Bladder microvascular endothelial cell (primary cell): ENCODE measurements at places on chromosomes 13 and 19. TPM values are rescaled to one million over a fixed set of nuclear protein-coding genes. Genes with fewer than 3 reads are reported as not detected.

The ZNF132 gene
- total RNA-seq: 3.7 and 6.3 TPM in 2 replicates

The CGB1 gene
- not detected in 2 replicates for total RNA-seq

The OR10H1 gene
- total RNA-seq: not detected in 2 replicates

The HTR2A gene
- total RNA-seq: not detected in 2 replicates

The BRSK1 gene
- 0.49 and 0.82 TPM in 2 replicates for total RNA-seq

The ZSWIM4 gene
- 8.7 and 32.0 TPM in 2 replicates for total RNA-seq

The ZNF546 gene
- total RNA-seq: 2.6 and 7.9 TPM in 2 replicates

The ZNF418 gene
- 1.9 and 6.7 TPM in 2 replicates for total RNA-seq
